GM04504 (cell line): ENCODE measurements at places on chromosomes 3 and 15.
A peak's percentile ranks its signal among the peaks of the same experiment; 100 is the strongest.

DNA sequence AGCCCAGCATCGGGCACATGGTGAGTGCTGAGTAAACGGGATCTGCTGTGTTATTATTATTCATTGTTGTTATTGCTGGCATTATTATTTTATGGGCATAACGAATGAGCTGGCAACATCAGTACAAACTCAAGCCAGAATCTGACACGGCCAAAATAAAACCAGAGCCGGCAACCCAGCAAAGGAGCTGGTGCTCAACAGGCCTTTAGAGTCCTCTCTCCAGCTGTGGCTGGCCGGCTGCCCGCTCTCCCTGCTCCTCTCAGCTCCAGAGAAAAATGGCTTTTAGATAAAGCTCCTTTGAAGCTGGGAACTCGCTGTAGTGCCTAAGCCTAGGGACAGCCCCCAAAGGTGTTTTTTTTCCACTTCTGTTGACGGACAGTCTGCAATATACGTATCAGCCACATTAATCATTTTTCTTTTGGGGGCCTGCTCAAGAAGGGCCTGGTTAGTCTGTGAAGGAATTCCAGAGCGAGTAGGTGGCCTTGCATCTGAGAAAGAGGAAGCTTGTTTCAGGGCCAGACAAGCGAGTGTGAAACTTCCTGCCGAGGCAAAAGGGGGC is 193.9 kb upstream of the UBE2E1 start:
- peak; percentile 47 for DNase-seq

GRCh38 chr3:42804831-42805132 is 492 bp upstream of the HIGD1A start:
- no peak for DNase-seq

DNA sequence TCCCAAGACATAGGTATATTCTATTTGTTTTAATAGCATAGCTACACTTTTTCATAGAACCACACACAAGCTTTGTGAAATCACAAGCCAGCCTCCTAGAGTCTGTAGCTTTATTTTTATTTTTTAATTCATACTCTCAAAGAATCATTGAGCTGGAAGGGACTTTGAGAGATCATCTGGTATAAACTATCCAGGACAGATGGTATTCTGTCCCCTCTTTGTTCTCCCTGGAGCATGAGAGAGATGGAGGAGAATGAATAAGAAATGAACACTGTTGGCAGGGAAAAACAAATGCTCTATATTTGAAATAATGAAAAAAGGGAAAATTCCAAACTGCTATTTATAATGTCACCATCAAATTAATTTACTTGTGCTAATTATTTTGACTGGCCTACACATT is 338.7 kb upstream of the IL12A start:
- DNase-seq: no peak

- DNase-seq: no peak
Measured at GRCh38 chr3:166123576-166123975, 286.4 kb upstream of the BCHE start.

DNA sequence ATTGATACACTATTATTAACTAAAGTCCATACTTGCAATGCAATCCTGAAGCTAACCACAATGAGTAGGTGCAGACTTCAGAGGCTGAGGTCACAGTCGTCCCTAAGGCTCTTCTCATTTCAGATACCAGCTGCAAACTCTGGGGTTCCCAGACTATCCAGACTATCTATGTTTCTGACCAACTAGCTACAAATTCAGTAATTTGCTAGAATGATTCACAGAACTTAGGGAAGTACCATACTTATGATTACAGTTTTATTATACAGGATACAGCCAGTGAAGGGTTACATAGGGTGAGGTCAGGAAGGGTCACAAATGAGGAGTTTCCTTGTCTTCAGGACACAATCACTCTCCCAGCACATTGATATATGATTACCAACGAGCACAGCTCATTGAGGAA is 36.5 kb downstream of the PPM1L start:
- no peak for DNase-seq

DNA sequence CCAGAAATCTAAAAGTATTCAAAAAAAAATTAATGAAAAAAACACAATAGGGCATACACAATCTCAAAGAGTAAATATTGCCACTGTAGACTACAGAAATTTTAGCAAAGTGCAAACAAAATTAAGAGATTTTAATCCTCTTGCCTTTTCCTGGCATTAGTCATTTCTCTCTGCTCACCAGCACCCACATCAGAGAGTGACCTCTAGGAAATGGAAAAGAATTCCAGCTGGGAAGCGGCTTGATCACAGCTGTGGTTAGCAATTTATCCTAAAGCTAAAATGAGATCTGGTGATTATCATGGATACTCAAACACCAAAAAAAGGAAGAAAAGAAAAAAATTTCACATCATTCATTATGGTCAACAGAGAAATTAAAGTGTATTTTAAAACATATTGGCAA is 7.5 kb downstream of the CSNK1G1 start:
- DNase-seq: no peak

DNA sequence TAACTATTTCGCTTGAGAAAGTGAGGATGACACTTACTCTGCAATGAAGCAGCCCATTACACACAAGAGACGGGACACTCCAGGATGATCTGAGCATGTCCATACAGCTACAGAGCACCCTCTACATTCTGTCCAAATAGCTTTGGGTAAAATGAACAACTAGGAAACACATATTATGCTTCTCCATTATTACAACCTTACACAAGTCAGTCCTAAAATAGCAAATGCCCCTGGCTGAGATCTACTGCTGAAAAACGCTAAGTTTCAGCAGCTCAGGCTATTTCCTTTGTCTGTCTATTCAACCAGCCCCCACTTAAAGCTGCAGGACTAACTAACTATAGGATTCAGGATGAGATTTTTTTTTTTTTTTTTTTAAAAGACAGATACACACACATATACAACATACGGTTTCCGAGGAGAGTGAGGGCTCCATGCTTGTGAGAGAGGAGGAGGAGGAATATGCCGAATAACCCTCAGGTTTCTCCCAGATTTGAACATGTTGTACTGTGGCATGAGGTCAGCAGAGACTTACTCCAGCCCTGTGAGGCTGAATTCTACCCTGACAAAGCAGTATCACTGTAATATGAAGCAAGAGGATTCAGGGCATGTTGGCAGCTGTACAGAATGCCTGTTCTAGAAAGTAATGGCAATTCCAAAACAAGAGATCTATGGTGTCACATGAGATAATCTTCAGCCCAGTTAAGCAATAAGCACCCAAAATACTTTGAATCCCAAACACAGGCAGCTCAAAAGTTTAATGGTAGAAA is 117.3 kb upstream of the PLXND1 start:
- DNase-seq: peak; percentile 85

DNA sequence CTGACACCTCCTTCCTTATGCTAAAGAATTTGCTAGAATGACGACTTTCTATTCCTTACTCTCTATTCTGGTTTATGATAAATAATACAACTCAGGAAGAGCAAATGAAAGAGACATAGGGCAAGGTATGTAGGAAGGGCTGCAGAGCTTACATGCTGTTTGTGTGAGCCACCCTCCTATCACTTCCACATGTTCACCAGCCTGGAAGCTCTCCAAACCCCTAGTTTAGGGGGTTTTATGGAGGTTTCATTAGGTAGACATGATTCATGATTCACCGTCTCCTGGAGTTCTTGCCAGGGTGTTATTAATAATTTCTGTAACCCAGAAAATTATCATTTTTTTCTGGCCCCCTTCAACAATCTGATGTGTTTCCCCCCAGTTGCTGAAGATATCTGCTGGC is 172.1 kb upstream of the COL8A1 start:
- no peak for DNase-seq

GRCh38 chr3:99965077-99965476 is 147.4 kb downstream of the CMSS1 start:
- DNase-seq: peak; percentile 15

DNA sequence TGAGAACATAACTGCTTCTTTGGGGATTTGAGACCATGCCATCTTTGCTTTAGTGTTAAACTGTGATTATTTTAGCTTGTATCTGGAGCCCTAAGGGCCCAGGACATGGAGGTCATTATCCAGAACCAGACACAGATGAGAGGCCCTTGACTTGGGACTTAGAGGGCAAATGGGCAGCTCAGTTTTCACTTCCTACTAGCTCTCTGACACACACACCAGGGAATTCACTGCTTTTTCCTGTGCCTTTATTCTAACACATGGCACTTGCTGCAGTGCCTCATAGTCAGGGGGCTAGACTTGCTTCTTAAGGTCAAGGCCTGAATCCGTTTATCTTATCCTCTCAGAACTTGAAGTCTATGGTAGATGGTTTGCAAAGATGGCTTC is 33.3 kb downstream of the AMOTL2 start:
- DNase-seq: no peak

GRCh38 chr3:56620371-56620770 is 62.7 kb downstream of the TASOR start:
- DNase-seq: no peak

- DNase-seq: no peak
Measured at GRCh38 chr15:78175330-78175729, 26.2 kb downstream of the IDH3A start.

- DNase-seq: no peak
Measured at GRCh38 chr3:195094191-195094921, 176.6 kb downstream of the XXYLT1 start.

GRCh38 chr3:194323785-194324735 is 27.1 kb downstream of the CPN2 start:
- no peak for DNase-seq

GRCh38 chr15:100623301-100623700 is 20.9 kb downstream of the ASB7 start:
- DNase-seq: no peak

DNA sequence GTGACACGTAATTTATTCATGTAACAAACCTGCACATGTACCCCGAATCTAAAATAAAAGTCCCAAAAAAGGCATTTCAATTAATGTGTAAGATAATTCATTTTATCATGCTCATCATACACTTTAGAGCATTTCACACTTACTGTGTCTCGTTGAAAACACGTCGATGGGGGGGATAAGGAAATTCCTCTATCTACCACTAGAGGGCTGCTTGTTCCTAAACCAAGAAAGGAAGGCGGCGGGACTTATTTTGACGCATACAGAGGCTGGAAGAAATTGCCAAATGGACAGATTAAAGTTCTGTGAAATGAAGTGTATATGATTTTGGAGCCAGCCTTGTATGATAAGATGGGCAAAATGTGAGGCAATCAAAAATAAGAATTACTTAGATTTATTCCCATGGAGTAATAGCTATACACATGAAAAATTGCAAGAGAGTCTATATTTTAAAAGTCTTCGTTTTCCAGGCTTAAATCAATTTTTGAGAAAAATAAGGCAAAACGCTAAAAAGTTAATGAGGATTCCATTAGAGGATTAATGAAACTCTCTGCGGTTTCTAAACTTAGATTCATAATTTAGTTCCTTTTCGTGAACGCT is 346.8 kb downstream of the CNTN3 start:
- no peak for DNase-seq

DNA sequence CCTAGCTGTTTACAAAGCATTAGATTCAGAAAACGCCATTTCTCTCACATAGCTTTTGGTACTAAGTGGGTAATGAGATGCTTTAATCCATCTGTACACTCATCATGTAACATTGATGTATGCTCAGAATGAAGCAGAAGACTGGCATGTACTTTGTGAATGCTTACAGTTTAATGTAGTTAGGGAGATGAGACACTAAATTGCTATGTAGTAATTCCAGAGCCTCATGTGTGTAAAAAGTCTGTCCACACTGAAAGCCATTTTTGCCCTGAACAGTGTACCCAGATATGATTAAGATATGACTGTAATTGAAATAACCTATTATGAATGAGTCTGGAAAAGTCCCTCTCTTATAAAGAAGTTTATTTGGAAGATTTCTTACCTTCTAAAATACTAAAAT is 66.5 kb downstream of the ARMC8 start:
- no peak for DNase-seq

DNA sequence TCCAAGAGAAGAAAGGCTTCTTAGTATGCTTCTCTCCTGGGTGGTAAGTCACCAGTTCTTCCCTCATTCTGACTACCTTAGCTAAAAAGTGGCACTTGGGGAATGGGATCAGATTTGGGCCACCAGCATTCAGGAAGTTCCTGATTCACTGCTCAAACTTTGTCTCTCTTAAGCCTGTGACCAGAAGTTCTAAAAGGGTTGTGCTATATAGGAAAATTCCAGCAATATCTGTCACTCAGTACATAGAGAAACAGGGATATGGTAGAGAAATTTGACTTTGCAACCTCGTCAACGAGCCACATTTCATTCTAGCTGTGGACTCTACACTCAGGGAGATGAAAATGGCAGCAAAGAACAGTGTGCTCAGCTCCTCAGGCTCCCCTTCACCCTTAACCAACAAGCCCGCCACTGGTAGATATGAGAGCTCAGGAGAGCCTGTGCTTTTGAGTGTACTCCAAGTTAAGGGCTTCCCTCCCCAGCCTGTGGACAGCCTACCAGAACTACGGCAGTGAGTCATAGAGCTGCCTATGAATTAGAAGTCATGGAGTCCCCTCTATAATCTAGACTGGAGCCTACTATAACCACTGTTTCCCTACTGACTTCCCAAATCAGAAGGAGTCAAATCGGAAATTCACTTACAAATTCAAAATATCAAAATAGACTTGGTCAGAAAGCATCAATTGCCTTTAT is 52.6 kb upstream of the MYO5C start:
- DNase-seq: no peak
